ENCODE measurements at places on chromosomes 3 and 15.

DNA sequence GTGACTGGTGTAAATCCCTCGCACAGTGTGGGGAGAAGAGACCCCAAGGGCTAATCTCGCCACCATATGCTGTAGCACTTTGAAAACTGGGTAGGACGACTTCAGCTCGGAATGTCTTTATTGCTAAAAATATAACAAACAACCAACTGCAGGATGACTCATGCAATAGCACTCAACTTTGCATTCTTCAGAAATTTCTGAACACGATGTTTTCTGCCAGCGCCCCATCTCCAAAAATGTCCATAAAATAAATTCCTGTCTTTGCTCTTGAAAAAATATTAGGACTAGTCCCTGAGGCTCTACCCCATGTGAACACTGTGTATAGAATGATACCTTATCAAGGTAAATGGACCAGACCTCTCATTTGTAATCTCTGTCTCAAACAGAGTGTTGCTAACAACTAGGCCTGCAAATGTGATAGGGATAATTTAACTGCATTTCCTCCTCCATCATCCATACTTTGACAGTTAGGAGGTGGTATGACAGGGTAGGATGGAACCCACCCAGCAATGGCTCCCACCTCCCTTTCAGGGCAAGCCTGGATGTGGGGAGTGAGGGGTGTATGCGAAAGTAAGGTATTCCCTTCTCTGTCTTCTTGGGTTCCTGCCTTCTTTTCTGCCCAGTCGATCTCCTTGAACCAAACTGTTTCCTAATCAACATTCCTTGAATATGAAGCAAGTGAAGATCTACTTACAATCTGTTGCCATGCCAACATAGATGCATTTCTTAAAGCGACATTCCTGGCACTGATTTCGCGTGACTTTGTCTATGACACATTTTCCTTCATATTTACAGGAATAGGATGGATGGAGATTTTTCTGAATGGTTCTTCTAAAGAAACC is 201.1 kb downstream of the NR1D2 start:
- DNase-seq, result no peak

DNA sequence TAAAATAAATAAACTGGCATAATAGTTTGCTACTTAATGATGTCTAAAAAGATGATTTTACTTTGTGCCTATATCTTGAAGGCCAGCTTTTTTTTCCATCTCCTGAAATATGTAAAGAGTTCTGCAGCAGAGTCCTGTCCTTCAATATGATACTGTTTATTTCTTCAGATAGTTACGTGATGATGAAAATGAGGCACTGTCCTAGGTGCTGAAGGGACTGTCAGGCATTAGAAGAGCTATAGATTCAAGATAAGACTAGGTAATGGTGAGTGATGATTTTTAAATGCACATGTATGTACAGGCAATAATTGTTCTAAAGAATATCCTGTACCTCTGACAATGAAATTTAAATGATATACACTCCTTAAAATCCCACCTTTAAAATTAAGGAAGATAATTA is 326.9 kb upstream of the DNAJC19 start:
- peak; percentile 35 for DNase-seq

- DNase-seq, result no peak
These were observed 42.9 kb downstream of the RPN1 start for GRCh38 chr3:128607710-128608048.

DNA sequence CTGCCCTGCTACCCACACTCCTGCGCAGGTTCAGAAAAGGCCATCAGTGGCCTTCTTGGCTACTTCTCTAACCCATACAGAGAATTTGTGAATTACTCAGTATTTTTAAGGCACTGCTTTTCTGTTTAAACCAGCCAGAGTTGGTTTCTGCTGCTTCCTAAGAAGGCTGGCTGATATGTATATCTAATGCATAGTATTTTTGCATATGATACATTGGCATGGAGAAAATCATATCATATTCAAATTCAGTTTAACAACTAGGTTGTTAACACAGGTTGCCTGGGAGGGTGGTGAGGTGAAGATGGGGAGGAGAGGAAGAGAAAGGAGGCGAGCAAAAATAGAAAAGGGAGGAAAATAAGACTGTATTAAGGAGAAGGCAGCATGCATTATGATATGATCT is 132.8 kb upstream of the ADPGK start:
- no peak for DNase-seq

DNA sequence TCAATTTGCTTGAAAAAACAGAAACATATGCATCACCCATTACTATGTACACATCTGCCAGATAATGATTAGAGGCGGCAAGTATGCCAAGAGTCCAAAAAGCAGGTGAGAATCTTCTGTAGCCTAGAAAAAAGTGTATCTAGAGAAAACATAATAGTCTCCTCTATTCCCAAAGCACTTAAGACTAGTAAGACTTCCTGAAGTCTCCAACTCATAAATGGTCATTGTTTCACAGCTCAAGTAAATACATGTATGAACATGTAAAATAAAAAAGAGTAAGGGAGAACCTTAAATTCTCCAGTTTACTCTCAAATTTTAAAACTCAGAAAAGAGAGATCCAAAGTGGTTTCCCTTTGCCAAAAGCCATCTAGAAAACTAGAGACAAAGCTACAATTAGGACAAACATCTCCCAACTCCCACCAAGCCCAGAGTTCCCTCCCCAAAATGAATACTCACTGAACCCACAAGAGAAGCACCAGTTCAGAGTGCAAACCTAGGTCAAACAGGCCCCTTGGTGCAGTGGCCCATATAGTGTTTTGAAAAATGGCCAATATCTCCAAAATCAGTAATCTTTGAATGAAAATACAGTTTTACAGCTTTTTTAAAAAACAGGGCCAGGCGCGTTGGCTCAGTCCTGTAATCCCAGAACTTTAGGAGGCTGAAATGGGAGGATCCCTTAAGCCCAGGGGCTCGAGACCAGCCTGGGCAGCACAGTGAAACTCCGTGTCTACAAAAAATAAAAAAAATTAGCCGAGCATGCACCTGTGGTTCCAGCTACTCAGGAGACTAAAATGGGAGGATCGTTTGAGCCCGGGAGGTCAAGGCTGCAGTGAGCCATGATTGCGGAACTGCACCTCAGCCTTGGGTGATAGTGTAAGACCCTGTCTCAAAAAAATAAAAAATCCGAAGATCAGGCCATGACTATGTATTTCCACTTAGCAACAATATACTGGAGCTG is 11.0 kb upstream of the MAP4 start:
- DNase-seq, result no peak

- peak; percentile 20 for DNase-seq
These were observed 33.2 kb downstream of the NR2F2 start for GRCh38 chr15:96363707-96364106.

- DNase-seq, result no peak
These were observed 25.8 kb upstream of the TGM5 start for GRCh38 chr15:43292375-43293078.

- DNase-seq, result no peak
These were observed 397.4 kb upstream of the TPM1 start for GRCh38 chr15:62644889-62645742.

- no peak for DNase-seq
These were observed 92.4 kb downstream of the KBTBD8 start for GRCh38 chr3:67090474-67090873.

DNA sequence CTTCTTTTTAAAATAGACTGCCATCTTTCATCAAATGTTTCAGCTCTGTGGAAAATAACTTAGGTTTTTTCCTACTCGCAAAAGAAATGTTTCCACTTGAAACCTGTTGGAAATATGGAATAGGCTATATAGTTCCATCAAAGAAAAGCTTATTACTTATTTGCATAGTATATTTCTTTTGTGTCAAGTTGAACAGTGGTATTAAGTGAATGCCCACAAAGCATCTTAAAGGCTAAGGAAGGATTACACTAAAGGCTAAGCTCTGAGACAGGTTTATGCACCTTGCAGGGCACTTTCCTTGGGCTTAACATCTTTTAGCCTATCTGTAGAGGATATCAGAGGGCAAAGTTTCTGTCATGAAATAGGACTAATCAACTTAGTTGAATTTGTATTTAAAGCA is at the start of gene SAMD7:
SAMD7 (plus strand) TSS at position 301 of the 400 bp plus-strand sequence. CDS start 7,927 bp downstream, outside the sequence.
- no peak for DNase-seq

- peak; percentile 76 for DNase-seq
These were observed 19.4 kb upstream of the UBE2E2 start for GRCh38 chr3:23183731-23184130.

Measured in neural progenitor cell (in vitro differentiated cells).